ENCODE measurements at places on chromosomes 16 and 17.

- no peak for DNase-seq
Measured at GRCh38 chr16:9197957-9198661, 106.7 kb downstream of the HAPSTR1 start.

DNA sequence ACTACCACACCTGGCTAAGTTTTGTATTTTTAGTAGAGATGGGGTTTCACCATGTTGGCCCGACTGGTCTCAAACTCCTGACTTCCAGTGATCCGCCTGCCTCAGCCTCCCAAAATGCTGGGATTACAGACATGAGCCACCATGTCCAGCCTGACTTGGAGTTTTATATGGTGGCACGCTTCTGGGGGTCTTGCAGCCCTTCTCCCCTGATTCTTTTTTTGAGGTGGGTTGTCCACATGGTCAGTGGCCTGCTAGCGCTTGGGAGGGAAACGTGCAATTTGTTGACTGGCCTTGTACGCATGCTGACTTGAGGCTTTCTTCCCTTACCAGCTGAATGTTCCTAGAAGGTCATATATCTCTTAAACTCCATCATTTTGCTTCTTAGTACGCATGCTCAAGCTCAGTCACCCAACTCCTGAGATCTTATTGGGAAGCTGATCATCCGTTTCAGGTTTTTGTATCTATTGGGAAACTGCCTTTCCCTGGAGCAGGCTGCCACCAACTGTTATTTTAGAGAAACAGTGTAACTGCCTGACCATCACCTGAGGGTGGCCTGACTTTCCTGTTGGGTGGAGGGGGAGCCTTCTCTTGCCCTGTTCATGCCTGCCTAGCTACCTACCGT, 13.7 kb upstream of the LDHD start:
- no peak for DNase-seq

- no peak for DNase-seq
Measured at GRCh38 chr16:73142053-73142854, 94.3 kb upstream of the ZFHX3 start.

DNA sequence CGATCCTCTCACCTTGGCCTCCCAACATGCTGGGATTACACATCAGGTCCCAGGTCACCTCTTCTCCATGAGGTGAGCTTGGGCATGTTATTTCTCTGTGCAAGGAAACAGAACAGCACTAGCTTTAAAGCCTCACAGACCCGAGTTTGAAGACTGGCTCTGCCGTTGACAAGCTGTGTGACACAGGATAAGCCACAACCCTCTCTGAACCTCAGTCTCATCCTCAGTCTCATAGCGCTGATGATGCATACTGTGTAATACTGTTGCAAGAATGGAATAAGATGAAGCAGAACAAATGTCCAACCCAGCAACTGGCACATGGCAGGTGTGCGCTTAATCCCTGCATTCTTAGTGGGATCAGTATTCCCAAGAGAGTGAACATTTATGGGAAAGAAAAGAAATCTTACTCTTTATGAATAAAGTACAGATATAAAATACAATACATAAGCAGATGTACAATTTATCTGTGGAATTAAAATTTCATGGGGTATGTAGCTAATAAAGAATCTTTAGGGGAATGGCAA, 43.5 kb downstream of the ABAT start:
- no peak for DNase-seq

DNA sequence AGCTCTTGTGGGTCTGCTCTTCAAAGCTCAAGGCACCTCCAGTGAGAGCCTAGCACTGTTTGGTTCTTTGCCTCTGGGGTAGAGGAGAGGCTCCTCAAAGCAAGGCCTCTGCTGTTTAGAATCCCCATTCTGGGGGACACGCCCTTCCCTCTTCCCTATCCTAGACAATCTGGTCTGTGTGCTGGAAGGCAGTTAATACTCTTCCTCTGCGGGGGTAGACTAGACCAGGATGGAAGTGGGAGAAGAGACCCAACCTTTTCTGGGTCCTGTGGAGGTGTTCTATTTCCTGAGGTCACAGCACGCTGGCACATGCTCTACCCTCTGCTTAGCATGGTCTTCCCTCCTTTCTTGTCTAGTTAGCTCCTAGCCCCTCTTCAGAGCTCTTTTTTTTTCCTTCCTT, 7.7 kb downstream of the ERAL1 start:
- DNase-seq, result no peak

DNA sequence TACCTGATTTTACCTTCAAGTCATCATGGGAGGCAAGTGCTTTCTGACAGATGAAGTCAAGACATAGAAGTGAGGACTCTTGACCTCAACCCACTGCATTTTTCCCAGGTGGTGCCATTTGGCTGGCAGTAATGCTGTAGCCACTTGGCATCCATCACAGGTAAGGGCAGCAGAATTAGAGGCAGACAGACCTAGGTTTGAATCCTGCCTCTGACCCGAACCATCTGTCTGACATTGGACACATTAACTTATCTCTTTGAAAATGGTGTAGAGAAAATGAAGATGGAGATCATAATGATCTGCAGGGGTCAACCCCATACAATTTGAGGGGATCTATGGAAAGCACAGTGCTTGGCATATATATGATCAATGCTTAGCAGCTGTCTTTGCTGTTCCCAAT, 505.5 kb downstream of the NPIPA7 start:
- DNase-seq, result no peak
